ENCODE measurements at places on chromosomes 2 and 18.

DNA sequence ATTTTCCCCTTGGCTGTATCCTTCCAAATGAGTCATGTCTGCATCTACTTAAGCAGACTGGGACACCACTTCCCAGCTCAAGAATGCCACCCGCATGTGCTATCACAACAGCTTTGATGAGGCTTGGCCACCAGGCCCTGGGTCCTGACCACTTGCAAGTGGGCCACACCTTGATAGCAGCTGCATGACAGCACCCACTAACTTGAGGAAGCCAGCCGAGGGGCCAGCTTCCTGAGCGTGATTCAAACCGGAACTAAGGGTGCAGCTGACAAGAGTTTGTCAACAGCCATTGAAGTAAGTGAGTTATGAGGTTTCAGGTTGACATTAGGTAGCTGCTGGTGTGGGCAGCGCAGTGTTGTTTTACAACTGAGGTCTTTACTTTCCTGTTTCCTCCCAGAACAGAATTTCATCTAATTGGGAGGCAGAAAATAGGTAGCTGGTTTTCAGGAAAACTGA lies 54.4 kb downstream of the EPHA4 start:
- DNase-seq = peak; percentile 64

DNA sequence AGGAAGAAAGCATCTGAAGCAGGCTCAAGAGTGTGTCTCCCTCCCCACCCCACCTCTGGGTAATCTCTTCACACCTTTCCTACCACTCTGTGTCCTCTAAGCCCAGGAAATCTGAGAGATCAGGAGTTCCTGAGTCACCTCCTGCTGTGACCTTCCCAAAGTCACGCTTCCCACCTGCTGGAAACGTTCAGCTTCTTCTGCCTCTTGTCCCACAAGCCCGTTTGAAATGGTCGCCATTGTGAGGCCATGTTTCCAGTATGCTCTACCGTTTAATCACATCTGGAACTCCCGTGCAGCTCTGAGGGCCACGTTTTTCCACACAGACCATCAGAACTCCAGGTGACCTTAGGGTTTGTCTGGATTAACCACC lies 25.9 kb downstream of the GREB1 start:
- no peak for DNase-seq

DNA sequence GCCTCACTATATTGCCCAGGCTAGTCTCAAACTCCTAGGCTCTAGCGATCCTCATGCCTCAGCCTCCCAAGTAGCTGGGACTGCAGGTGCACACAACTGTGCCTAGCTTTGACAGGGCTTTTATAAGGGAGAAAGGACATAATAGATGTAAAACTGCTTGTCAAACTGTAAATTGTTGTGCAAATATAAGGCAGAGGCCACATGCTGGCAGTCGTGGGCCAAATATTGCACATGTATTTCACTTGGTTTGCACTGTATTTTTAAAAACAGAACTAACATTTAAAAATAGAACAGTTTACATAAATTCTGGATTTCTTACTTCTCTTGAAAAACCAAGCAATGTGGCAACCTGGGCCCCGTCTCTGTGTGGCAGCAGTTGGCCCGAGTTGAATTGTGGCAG lies 31.2 kb upstream of the MYO3B start:
- no peak for DNase-seq

- DNase-seq = no peak
Measured at GRCh38 chr2:120759543-120760331, 24.1 kb downstream of the GLI2 start.

DNA sequence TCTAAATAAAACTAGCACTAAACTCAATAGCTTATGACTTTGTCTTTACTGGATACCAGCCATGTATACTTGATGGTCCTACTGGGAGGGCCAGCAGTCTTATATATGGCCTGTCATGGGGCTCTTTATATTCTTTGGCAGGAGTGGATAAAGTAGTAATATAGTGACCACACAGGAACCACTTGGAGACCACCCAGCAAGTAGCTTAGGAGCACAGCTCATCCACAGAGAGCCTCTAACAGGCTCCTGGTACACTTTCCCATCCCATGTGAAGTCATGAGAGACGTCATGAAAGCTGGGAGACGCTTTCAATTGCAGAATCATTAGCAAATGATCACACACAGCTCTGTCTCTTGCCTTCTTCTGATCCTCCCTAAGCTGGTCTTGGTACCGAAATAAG lies 360.9 kb upstream of the ACVR2A start:
- DNase-seq = no peak

GRCh38 chr2:229870903-229871656 lies 50.7 kb downstream of the TRIP12 start:
- DNase-seq = no peak

GRCh38 chr2:19762142-19762541 lies 139.6 kb downstream of the TTC32 start:
- DNase-seq = no peak

DNA sequence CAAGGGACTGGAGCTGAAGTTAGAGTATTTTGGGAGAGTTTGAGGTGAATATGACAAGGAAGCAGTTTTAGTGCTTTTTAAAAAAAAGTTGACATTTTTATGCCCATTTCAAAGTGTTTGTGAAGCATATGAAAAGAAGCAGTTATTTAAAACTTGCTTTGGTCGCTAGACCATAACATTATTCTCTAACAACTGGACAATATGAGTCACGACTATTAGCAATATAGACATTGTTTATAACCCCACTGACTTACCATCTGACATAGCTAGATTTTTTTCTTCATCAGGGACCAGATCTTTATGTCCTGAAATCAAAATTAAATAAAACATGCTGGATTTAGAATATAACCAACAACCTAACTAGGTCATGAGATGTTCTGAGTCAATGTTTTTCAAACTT lies 22.6 kb upstream of the DYTN start:
- DNase-seq = no peak

DNA sequence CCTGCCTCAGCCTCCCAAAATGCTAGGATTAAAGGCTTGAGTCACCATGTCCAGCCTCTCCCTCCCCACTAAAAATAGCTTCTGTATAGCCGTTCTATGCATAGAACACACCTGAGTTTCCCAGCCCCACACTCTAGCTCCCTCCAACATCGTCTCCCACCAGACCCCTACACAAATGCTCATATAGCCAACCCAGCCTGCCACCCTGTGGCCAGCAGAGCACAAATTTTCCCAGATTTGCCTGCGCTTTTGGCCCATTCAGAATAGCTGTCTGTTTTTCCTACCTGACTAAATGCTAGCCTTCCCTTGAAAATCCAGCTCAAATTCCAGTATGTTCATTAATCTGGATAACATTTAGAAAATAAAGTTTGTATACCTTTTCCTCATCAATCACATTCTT lies 22.8 kb downstream of the TRABD2A start:
- no peak for DNase-seq

DNA sequence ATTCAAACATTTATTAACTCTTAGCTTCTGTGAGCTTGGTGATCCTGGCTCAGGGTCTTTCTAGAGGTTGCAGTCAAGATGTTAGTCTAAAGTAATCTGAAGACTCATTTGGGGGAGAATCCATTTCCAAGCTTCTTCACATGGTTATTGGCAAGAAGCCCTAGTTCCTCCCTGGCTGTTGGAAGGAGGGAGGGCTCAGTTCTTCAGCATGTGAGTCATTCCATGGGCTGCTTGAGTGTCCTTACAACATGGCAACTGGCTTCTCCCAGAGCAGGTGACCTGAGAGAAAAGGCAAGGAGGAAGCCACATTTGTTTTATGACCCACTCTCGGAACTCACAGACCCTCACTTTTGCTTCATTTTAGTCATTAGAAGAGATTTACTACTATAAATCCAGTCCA lies 10.6 kb upstream of the C2orf74 start:
- no peak for DNase-seq

DNA sequence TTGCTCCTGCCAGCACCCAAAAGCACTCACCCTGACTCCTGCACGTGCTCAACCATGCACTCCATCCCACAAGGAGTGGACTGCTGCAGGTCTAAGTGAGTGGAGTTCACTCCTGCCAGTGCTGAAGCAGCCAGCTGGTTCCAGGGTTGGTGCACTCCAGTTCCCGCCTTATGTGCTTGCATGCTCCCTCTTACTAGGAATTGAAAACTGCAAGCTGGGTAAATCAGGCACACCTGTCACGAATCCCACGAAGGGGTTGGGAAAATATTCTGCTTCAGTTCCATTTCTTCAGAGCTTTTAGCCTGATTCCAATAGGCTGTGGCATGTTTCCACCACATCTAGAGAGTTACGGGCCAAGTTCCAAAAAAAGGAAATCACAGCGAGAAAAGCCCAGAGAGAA lies 1365.5 kb upstream of the CHAC2 start:
- DNase-seq = no peak

DNA sequence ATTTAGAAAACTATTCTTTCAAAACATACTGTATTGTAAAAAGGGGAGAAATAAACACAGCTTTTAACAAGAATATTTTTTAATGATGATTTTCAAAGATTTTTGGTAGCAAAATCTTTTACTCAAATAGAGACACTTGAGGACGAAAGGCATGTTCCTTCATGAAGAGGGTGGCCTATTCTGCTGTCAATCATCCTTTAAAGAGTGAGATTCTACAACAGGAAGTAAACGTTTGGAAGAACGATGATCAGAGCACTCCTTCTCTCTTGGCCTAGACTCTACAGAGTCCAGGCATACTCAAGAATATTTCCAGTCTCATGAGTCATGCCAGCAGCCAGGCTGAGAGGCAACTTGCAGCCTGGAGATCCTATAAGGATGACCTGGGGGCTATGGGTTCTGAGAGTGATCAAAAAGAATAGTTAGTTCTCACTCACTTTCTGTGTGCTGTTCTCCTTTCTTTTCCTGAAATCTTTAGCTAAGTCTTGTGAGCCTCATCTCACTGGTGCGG lies 62.4 kb upstream of the TCF4 start:
- no peak for DNase-seq

- no peak for DNase-seq
Measured at GRCh38 chr2:19033240-19033639, 325.2 kb downstream of the OSR1 start.

GRCh38 chr2:216784456-216784855 lies 75.4 kb downstream of the TNP1 start:
- no peak for DNase-seq

GRCh38 chr18:6054256-6054842 lies 159.0 kb upstream of the TMEM200C start:
- DNase-seq = no peak
